ENCODE measurements at places on chromosomes 12 and 14.

GRCh38 chr14:60721326-60722106 is 2.6 kb downstream of the SIX4 start:
- no peak for DNase-seq

- no peak for DNase-seq
Observed at GRCh38 chr12:122895320-122895703, 612 bp downstream of the VPS37B start.

DNA sequence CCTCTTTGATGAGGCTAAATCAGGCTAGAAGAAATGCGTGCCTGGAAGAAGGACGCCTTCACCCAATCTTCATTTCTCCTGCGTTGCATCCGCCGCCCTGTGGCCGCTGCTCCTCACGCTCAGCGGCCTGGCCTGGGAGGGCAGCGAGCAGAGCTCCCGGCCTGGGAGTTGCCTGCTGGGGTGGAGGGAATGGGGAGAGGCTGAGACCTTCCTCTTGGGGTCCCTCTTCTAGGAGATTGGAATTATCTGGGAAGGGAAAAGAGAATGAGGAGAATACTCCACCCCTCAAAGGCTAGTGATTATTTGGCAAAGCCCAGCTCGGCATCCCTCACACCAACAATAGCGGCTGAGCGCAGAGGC is 2.4 kb upstream of the HOXC12 start:
- DNase-seq: no peak

DNA sequence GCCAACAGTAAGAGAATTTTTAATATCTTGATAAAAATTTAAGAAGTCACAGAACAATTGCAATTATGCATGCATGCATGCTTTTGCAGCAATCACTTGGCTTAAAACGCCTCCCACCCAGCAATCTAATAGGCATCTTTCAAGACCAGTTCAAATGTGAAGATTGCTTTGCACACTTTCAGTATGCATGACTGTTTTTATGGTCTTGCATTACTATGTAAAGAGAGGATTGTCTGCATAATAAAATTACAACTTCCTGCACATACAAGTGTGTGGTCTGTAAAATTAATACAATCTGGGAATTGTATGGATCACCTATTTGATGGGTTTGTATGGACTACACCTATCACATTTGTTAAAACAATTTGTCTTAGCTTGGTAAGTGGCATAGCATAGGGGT is 48.8 kb downstream of the E2F7 start:
- no peak for DNase-seq

DNA sequence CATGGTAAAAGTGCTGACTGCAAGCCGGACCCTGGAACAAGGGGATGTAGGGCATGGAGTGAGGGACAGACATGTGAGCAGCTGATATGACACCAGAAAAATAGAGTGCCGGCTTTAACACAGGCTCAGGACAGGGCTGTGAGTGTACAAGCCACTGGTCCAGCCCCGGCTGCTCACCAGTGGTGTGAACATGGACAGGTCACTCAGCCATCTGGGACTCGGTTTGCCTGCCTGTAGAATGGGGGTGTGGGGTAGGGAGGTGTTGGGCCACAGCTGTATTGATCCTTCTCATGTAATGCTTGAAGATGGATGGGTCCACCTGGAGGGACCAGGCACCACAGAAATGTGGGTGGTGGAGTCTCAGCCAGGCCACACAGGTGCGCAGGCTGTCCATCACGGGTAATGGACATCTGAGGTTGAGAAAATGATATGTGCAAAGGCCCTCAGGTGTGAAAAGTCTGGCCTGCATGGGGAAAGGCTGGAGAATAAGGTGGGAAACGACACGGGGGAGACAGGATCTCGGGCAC is 10.6 kb upstream of the KRT74 start:
- no peak for DNase-seq

- DNase-seq: no peak
Observed at GRCh38 chr14:83632375-83632774, 1897.6 kb upstream of the FLRT2 start.

- DNase-seq: no peak
Observed at GRCh38 chr12:105724641-105725040, 394.1 kb downstream of the C12orf75 start.

DNA sequence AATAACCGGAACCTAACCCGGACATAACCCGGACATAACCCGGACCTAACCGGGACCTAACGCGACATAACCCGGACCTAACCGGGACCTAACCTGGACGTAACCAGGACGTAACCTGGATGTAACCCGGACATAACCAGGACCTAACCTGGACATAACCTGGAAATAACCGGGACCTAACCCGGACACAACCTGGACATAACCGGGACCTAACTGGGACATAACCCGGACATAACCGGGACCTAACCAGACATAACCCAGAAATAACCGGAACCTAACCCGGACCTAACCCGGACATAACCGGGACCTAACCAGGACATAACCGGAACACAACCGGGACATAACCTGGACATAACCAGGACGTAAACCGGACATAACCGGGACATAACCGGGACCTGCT is 6.7 kb upstream of the FBRSL1 start:
- no peak for DNase-seq

GRCh38 chr12:531951-532585 is 72.3 kb downstream of the B4GALNT3 start:
- DNase-seq: no peak

GRCh38 chr12:58988643-58989344 is 68.5 kb upstream of the LRIG3 start:
- DNase-seq: no peak

DNA sequence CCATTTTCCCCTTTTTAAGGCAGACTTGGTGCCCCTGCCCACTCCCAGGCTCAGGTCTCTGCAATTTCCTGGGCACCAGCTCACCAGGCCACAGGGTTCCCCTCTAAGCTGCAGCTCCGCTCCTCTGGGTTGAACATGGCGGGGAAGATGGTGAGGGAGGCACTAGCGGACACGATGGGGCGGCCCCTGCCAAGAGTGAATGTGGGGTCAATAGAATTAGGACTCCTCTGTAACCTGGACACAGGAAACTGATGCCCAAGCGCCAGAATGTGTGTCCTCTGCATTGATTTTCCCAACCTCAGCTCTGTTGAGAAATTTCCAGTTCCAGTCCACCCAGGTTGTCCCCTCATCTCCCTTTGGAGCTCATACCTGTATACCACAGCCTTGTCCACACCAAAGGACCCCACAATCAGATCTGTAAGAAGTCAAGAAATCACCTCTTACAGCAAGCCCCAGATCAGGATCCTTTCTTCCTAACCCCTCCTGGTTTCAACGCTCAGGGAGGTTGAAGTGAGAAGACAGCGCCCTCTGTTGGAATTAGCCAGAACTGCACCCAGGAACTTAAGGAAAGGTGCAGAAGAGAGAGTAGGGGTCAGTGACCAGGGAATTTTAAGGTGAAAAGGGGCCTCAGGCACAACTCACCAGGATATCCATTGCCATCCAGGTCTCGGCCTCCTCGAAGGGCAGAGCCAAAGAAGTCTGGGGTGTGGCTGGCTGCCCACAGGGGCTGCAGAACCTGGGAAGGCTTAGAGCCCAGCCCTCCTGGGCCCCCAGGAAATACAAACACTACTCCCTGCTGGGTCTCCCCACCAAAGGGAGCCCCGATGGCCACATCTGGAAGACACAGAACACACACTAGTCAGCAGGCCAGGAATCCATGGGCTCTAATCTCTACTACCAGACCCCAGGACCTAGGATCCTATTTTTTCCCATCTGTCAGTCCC is 14.7 kb downstream of the ITGA5 start:
- peak; percentile 51 for DNase-seq

GRCh38 chr12:29743801-29744200 is 39.9 kb downstream of the TMTC1 start:
- DNase-seq: peak; percentile 52

GRCh38 chr14:46686652-46687051 is 35.1 kb upstream of the RPL10L start:
- no peak for DNase-seq

DNA sequence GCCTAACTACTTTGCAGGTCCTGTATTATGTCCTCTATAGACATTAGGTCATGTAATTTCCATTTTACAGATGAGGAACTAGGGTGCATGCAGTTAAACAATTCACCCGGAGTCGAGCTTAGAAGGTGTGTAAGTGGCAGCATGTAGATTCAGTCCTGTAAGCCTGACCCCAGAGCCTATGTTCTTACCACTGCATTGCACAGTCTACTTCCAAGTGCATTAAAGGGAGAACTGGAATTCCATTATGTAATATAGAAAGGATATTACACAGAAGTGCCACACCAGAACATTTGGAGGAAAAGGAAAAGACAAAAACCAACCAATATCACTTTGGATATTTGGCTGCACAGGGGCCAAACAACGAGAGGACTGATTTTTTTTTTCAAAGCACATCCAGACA is 1.2 kb downstream of the GLT8D2 start:
- no peak for DNase-seq

DNA sequence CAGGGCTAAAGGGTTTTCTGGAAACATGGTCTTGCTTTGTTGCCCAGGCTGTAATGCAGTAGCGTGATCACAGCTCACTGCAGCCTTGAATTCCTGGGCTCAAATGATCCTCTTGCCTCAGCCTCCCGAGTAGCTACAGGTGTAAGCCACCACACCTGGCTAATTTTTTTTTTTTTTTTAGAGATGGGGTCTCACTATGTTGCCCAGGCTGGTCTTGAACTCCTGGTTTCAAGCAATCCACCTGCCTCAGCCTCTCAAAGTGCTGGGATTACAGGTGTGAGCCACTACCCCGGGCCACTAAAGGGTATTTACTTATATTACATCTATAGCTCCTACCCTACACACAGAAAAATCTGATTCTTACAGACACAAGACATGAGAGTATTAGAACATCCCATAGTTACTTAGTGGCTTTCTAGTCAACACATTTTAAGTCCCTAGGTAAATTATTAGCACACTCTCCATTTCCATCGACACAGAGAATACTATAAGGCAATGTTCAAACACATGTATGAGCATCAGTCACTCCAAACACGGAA is 6.2 kb upstream of the DCAF11 start:
- DNase-seq: no peak

All from SW 1271 (cell line).